Kidney (tissue), 22 donors: ENCODE measurements at places on chromosomes 6 and 20. TPM values are rescaled to one million over a fixed set of nuclear protein-coding genes. Genes with fewer than 3 reads are reported as not detected.

The SLC4A11 gene
- 14.8 TPM for polyA plus RNA-seq

The SASH1 gene
- polyA plus RNA-seq = 6.2 TPM

The DHX16 gene
- polyA plus RNA-seq = 26.7 TPM

DNA sequence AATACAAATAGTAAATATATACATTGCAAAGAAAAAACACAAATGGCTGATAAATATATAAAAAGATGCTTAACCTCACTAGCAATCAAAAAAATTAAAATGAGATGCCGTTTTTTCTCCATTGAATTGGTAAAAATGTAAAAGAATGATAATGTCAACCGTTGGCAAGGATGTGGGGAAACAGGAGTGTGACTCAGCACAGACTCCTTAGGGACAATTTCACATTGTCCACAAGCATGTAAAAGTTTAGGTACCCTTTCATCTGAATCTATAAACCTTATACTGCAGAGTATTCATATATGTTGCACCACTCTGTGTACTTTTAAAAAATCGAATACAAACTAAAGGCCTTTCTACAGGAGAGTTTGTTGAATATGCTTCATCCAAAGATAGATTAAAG, 143.1 kb upstream of the RREB1 start:
- H3K27me3 ChIP-seq = no peaks in the 10 kb centered on the region
- no peak overlapping the region for H3K4me3 ChIP-seq
- H3K4me1 ChIP-seq = no peaks in the 10 kb centered on the region
- DNase-seq = no peak
- no peak overlapping the region for H3K27ac ChIP-seq
- H3K36me3 ChIP-seq = no peaks in the 10 kb centered on the region

- H3K4me3 ChIP-seq = no peak overlapping the region
- H3K27ac ChIP-seq = no peak overlapping the region
- H3K27me3 ChIP-seq = no peaks in the 10 kb centered on the region
- DNase-seq = no peak
- no peaks in the 10 kb centered on the region for H3K4me1 ChIP-seq
- no peaks in the 10 kb centered on the region for H3K36me3 ChIP-seq
Observed at GRCh38 chr20:12598894-12599293, 409.9 kb upstream of the SPTLC3 start.

GRCh38 chr6:102631921-102632320, 1238.4 kb downstream of the GRIK2 start:
- no peak for DNase-seq
- H3K27ac ChIP-seq = no peak overlapping the region
- H3K4me1 ChIP-seq = no peaks in the 10 kb centered on the region
- no peaks in the 10 kb centered on the region for H3K36me3 ChIP-seq
- no peaks in the 10 kb centered on the region for H3K27me3 ChIP-seq

DNA sequence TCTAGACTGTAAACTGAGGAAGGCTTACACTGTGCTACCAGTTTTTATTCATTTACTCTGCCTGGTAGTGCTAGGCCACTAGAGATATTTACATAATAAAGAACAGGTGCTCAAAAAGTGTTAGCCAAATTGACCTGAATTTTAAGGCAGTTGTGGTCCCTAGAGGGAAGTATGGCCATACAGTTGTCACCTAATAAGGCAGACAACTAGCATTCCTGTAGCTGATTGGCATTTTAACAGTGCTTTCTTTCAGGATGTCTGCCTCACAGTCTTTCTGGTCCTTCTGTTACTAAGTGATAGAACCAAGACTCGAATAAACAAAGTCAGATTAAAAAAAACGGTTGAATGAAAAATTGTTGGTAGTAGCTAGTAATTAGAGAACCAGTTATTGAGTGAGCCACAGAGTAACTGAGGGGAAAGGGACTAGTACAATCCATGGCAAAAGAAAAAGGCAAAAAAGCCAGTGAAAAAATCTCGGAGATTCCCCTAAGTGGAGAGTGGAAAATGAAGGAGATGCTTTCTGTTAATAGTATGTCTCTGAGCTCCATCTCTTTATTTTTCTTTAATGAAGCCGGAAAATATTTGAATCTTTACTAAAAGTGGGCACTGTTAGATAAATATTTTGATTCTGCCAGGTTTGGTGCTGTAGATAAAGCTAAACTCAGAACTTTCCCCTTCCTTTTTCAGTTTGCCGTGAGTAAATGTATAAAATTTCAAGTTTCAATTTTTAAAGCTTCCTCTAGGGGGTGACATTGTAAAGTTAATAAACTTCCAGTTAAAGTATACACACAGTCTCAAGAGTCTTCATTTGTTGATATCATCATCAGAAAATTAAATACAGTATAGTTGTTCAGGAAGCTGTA, 9.1 kb downstream of the VTA1 start:
- no peaks in the 10 kb centered on the region for H3K4me1 ChIP-seq
- H3K36me3 ChIP-seq = no peaks in the 10 kb centered on the region
- DNase-seq = peak; percentile 34
- no peaks in the 10 kb centered on the region for H3K27me3 ChIP-seq

The TCP11 gene
- polyA plus RNA-seq = 0.41 TPM

The SLC16A10 gene
- 5.9 TPM for polyA plus RNA-seq

DNA sequence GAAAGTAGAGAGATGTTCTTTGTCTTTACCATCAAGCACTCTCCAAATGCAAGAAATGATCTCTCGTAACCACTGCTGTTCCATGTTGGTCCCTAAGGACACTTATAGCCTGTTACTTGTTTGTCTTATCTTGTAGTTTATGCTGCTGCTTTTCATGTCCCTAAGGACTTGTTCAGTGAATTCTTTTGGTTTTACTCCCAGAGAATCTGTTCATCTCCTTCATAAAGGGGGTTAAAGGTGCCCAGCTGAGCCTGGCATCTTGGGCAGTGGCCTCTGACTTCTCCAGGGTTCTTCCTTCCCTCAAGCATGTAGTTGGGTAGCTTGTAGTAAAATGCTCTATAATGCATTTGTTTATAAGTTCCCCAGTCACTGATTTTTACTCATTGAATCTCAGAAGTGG, 864 bp upstream of the PKIG start:
- no peak for DNase-seq
- no peaks in the 10 kb centered on the region for H3K27me3 ChIP-seq
- peak overlapping the region; percentile 87 for H3K27ac ChIP-seq
- H3K4me3 ChIP-seq = no peak overlapping the region

GRCh38 chr6:146357578-146358430, 185.8 kb upstream of the RAB32 start:
- no peak overlapping the region for H3K27ac ChIP-seq
- DNase-seq = no peak
- no peaks in the 10 kb centered on the region for H3K4me1 ChIP-seq
- H3K27me3 ChIP-seq = no peaks in the 10 kb centered on the region

The PAX1 gene
- polyA plus RNA-seq = not detected

DNA sequence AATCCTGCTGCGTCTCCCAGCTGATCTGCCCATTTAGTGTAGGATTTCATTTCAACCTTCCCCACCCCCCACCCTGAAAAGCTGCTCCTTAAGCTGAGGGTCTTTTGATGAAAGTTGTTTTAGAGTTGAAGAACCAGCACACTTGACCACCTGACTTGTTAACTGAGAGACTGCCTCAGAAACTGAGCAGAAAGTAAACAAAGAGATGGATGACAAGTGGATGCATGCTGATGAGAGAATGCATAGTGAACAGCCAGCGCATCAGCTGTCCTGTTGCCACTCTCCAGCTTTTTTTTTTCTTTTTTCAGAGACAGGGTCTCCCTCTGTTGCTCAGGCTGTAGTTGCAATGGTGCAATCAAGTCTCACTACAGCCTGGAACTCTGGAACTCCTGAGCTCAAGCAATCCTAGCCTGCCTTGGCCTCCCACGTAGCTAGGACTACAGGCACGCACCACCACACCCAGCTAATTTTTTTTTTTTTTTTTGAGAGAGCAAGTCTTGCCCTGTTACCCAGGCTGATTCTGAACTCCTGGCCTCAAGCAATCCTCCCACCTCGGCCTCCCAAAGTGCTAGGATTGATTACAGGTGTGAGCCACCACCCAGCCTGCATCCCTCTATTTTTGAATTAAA, 9.5 kb downstream of the RPL10A start:
- H3K36me3 ChIP-seq = no peaks in the 10 kb centered on the region
- no peak for DNase-seq
- no peak overlapping the region for H3K27ac ChIP-seq
- no peaks in the 10 kb centered on the region for H3K27me3 ChIP-seq
- H3K4me3 ChIP-seq = no peak overlapping the region

DNA sequence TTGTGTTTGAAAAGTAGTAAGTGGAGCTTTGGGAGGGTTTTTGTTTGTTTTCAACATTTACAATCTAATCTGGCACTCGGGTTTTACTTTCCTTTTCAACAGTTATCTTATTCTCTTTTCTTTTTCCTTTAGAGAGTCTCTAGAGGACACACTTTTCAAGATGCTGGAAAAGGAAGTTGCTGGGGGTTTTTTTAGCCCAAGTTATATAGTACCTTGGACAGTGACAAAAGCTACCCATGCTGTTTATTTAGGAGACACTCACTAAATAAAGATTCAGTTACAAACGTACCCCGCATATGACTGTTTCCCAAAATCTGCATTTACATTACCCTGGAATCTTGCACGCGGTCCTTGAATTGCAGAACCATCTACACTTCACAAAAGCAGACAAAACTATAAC, 78.8 kb downstream of the MAP7 start:
- H3K4me3 ChIP-seq = no peak overlapping the region
- H3K36me3 ChIP-seq = no peaks in the 10 kb centered on the region
- H3K4me1 ChIP-seq = no peaks in the 10 kb centered on the region
- no peaks in the 10 kb centered on the region for H3K27me3 ChIP-seq
- peak; percentile 11 for DNase-seq

GRCh38 chr6:83192456-83192855, 609 bp downstream of the PGM3 start:
- no peaks in the 10 kb centered on the region for H3K27me3 ChIP-seq
- no peak for DNase-seq
- peak overlapping the region; percentile 71 for H3K4me3 ChIP-seq
- peak overlapping the region; percentile 76 for H3K27ac ChIP-seq

GRCh38 chr20:50805349-50805684, 10.5 kb downstream of the BCAS4 start:
- H3K36me3 ChIP-seq = no peaks in the 10 kb centered on the region
- no peak overlapping the region for H3K4me3 ChIP-seq
- no peaks in the 10 kb centered on the region for H3K27me3 ChIP-seq
- H3K27ac ChIP-seq = no peak overlapping the region

The KIZ gene
- polyA plus RNA-seq = 17.3 TPM
